ENCODE measurements at places on chromosomes 5 and 9.
A peak's percentile ranks its signal among the peaks of the same experiment; 100 is the strongest.

DNA sequence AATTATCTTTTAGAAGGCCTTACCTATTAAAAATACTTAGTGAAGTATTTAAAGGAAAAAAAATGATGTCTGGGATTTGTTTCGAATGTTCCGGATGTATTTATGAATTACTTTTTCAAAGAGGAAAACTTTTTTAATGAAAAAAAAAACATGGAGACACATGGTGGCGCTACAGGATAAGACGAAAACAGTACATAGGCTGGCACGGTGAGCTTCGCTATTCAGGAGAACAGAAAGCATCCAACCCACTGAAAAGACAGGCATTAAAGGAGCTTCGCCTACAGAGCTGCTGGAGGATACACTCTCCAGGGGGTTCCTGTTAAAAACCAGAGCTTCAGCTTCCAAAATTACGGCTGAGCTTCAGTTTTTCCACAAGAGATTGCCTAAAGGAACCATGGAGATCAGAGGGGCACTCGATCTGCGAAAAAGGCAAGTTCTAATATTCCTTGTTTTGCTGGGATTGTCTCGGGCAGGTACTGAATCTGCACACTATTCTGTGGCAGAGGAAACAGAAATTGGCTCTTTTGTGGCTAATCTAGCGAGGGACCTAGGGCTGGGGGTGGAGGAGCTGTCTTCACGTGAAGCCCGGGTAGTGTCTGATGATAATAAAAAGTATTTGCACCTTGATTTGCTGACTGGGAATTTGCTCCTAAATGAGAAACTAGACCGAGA, at the start of gene PCDHB14:
PCDHB14 (plus strand) TSS at position 232 of the 672 bp plus-strand sequence; CDS start at position 395, 163 bp downstream.
- DNase-seq: no peak

GRCh38 chr9:70011366-70011765, 32.3 kb upstream of the MAMDC2 start:
- no peak for DNase-seq

GRCh38 chr5:9067154-9067553, 478.7 kb downstream of the SEMA5A start:
- no peak for DNase-seq

DNA sequence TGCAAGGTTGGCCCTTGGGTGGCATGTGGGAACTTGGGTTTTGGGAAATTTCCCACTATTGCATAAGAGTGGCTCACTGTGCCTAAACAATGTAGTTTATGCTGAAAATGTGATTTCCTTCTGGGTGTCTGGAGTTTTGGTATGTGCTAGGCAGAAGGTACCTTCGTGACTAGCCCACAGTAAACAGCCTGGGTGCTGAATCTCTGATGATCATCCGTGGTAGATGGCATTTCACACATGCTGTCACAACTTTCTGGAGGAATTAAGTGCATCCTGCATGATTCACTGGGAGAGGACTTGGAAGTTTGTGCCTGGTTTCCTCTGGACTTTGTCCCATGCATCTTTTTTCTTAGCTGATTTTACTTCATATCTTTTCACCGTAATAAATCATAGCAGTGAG, 64.5 kb downstream of the LNPEP start:
- no peak for DNase-seq

DNA sequence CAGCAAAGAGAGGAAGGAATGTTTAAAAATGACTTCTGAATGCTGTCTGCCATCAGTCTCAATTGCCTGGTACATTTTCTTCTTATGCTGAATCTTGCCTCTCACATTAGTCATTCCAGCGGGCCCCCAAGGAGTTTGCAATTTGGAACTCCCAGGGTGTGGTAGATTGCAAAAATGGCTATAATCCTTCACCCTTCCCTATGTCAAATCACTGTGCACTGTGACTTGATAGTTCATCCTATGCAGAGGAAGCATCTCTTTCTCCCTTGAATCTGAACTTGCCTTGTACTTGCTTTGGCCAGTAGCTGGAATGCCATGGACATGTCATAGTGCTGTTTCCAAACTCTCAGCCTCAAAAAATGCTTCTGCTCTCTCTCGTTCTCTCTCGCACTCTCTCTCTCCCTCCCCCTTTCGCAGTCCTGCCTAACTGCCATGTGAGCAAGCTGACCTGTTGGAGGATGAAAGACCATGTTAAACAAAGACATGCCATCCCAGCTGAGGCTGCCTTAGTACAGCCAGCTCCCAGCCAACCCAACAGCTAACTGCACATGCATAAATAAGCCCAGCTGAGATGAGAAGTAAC, 284.0 kb upstream of the TLE4 start:
- no peak for DNase-seq

- DNase-seq: no peak
Observed at GRCh38 chr5:131206772-131207171, 36.0 kb downstream of the LYRM7 start.

- no peak for DNase-seq
Observed at GRCh38 chr9:117145811-117146490, 268.9 kb downstream of the ASTN2 start.

DNA sequence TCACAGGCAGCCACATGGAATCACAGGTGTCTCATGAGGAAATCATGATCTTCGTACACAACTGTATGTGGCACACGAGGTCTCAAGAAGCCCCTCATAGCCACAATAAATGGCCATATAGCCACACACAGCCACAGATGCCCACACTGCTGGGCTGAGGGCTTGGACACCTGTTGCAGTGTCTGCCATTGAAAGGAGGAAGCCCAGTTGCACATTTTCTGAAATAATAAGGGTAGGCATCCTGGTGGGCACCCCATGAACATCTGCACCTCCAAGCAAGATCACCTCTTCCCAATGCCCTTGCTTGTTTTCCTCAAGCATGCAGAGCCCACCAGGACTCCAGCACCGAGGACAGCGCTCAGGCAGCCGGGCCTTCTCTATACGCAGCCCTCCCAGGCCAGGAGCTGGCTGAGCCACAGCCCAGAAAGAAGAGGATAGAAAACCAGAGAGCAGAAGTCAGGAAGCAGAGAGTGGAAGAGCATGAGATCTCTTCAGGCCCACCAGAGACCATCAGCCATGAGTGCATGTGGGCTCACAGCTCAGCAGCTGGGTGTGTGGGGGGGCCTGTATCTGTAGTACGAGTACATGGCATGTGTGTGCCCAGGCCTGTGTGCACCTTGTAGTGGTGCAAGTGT, 1.0 kb upstream of the ACSL6 start:
- DNase-seq: peak; percentile 28

DNA sequence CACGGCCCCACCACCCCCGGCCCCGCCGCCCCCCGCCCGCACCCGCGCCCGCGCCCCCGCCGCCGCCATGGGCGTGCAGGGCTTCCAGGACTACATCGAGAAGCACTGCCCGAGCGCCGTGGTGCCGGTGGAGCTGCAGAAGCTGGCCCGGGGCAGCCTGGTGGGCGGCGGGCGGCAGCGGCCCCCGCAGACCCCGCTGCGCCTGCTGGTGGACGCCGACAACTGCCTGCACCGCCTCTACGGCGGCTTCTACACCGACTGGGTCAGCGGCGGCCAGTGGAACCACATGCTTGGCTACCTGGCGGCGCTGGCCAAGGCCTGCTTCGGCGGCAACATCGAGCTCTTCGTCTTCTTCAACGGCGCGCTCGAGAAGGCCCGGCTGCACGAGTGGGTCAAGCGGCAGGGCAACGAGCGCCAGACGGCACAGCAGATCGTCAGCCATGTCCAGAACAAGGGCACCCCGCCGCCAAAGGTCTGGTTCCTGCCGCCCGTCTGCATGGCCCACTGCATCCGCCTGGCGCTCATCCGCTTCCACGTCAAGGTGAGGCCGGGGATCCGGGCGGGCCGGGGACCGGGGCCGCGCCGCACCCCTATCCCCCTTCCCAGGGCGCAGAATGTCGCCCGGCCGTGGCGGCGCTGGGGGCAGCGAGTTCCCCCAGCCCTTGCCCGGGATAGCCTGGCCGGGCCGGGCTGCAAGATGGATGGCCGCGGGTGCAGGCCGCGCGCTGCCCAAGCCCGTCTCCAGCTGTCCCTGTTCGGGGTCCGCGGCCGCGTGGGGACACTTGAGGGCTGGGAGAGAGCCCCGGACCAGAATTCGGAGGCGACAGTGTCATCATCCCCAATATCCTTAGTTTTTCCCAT, 594 bp downstream of the FAM120A start:
- DNase-seq: no peak

GRCh38 chr5:163330723-163331668, 106.4 kb upstream of the CCNG1 start:
- DNase-seq: no peak

DNA sequence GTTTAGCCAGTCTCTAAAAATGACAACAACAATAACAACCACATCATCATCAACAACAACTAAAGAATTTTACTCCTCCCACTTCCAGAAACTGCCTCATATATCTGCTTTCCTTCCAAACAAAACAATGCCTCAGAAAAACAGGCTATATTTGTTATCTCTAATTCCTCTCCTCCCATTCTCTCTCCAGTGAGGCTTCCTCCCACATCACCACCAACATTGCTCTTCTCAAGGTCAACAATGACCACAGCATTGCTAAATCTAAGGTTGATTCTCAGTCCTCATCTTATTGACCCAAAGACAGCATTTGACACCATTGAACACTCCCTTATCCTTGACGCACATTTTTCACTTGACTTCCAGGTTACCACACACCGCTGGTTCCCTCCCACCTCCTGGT, 38.1 kb upstream of the PRUNE2 start:
- DNase-seq: no peak

DNA sequence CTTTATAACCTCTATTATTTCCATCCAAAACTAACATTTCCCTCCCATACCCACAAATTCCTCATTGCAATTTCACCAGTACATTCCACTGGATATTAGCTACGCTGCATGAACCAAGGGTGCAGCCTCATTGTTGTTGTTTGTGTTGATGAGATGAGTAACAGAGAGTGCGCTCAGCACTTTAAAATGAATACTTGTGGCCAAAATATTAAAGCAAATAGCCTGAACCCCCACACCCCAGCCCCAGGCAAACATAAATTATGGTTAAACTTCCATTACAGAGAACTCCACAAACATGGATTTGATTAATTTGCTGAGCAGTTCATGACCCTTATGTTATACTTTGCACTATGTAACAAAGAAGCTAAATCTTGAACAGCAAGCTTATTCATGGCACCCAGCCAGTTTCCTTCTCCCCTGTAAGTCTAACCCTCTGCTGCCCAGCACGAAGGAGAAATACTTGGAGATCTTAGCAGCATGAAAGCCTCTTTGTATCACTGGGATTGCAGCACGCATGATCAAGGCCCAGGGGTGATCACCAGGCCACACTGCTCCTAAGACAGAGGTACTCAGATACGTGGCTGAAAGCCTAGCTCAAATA, 205.0 kb downstream of the DOCK8 start:
- DNase-seq: no peak

DNA sequence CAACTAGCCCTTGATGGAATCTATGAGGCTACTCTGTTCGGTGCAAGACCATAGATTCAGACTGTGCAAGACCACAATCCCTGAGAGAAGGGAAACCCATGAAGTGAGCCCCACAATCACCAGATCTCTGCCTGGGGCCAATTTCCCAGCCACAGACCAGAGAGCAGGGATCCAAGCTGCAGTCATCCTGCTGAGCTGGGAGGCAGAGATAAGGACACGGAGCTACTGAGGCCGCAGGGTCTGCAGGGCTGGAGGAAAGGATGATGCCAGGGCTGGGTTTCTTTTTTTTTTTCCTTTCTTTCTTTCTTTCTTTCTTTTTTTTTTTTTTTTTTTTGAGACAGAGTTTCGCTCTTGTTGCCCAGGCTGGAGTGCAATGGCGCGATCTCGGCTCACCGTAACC, 47.7 kb upstream of the FUBP3 start:
- no peak for DNase-seq

DNA sequence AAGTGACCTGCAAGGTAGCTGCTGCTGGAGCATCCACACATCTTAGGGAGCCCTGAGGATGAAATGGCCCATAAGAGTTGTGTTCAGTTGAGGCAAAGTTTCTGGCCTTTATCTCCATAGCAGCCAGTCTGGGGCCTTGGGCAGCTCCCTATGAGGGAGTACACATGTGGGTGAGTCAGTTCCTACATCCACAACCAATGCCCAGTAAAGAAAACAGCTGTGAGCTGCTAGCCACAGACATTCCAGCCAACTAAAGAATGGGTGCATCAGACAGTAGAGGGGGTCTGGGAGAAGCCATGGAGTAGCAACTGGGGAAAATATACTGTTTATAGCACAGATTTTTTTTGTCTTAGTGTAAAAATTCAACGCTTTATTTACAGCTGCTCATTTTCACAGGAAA, 720.7 kb downstream of the TLE1 start:
- DNase-seq: no peak

GRCh38 chr5:138364576-138364975, 12.1 kb downstream of the KDM3B start:
- no peak for DNase-seq

DNA sequence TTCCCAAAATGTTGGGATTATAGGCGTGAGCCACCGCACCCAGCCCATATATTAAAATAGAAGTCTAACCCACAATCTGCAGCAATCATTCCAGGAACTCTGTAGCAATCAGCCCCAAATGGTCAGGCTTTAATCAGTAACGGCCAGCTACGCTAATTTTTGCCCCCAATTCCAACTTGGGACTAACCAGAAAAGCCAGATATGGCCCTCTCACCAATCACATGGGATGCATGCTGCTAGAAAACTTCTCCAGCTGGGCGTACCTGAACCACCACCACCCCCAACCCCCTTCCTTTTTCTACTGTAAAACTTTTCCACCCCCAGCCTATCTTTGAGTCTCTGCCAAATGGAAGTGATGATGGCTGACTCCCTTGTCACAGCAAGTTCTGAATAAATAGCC, 4.1 kb downstream of the SUSD1 start:
- DNase-seq: no peak

DNA sequence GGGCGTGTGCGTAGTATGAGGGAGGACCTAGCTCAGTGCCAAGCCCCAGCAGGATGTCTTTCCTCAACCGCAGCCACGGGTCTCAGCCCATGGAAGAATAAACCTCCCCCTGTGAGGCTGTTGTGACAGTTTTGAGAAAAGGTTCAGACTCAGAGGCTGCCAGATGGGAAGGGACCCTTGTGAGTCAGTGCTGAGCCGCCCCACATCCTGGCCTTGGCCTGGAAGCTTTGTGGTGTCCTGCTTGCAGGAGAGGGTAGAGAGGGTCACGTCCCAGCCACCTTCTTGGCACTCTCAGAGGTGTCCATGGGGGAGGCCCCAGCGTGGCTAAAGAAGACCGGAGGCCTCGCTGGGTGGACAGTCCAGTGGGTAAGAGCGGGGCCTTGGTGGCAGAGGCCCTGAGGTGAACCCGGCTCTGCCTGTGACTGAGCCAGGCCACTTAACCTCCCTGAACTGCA, 2.8 kb downstream of the GRHPR start:
- DNase-seq: no peak

GRCh38 chr5:38806775-38807258, 39.0 kb upstream of the OSMR start:
- DNase-seq: no peak

DNA sequence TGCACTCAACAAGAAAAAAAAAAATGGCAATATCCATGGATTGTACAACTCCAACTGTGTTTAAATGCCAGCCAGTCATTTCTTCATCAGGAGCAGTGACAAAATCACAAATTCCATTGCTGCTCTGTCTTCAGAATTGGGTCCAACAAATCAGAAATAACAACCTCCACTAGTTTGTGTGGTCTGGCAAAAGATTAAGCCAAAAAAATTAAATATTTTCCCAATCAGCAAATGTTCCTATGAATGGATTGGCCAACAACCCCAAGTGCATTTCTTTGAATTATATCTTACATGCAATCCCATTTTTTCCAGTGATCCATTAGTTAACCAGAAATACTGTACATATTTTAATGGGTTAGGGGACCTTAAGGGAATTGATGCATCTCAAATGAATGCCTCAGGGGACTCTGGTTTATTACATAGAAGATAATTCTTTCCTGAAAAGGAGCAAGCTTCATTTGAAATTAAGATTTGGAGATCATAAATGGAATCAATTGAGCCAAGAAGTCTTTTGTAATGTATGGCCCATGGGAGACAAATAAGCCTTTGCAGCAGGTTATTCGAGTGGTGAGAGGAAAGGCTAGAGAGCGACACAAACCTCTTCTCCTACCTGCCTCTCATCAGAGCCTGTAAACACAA, 131.8 kb downstream of the TLE1 start:
- DNase-seq: no peak

All from dorsolateral prefrontal cortex (tissue), 122 donors.